ENCODE measurements at places on chromosomes 7 and 10.
A peak's percentile ranks its signal among the peaks of the same experiment; 100 is the strongest.

GRCh38 chr10:12707461-12708185 lies 293.9 kb downstream of the CCDC3 start:
- DNase-seq = peak; percentile 15

GRCh38 chr10:59709395-59710125 lies at the start of gene SLC16A9:
Gene SLC16A9 (minus strand): TSS chr10:59709850. CDS start chr10:59684291, 25,559 bp downstream.
- DNase-seq = no peak

DNA sequence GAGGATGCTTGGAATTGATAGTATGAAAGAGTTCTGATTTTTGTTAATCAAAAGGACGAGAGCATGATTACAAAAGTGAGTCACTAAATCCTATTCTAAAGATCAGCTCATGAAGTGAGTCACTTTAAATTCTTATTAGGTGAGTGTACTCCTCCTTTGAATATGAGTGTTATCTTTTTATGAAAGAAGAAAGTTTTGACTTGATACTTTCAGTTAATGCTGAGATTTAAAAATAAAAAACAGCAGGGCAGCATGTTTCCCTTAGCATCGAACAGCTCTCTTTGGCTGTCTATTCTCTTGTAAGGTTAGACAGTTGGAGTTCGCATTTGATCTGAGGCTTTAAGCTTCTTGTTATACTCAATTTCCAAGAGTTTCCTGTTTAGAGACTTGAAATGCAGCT lies 222.0 kb downstream of the TWIST1 start:
- DNase-seq = no peak

DNA sequence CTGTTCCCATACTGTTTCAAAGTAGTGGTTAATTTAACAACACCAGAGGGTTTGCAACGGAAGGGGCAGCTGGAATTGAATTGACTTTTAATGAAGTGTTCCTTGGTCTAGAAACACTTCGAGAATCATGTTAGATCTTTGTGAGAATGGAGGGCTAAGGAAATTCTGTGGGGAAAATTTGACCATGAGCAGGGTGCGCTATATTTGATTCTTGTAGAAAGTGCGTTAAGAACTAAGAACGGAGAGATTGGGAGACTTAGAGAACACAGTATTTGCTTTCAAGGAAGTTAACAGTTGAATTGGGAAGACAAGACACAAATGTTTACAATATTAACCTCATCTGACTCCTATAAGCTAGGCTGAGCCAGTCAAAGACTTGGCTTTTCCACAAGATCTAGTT lies 1.2 kb downstream of the ZNF212 start:
- DNase-seq = no peak
